H7 (cell line): ENCODE measurements at places on chromosomes 3 and 15. TPM values are rescaled to one million over a fixed set of nuclear protein-coding genes. Genes with fewer than 3 reads are reported as not detected.

DNA sequence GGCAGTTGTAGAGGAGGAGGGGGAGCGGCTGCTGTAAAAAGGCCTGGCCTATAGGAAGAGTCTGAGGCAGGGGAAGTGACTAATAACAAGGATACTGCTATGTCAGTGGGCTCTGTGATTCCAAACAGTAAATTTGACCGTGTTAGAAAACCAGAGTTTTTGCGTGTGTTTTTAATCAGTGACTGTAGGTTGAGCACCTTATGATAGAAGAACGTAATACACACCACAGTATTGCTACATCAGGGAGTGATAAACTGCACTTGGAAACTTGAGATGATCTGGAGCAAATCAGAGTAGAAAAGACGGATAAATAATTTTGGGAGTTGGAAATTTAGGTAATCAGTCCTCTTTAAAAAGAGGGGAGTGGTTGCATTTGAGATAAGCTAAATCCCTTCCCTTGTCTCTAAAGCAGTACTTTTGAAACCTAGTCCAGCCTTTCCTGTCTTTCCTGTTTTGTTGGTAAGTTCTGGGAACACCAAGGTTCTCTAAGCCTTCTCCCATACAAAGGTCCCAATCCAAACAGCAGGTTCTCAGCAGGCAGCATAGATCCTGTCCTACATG is 130.5 kb upstream of the NR2E3 start:
- DNase-seq, result no peak

GRCh38 chr3:38365469-38366062 is 19.0 kb downstream of the XYLB start:
- no peak for DNase-seq

- DNase-seq, result no peak
Measured at GRCh38 chr15:80503319-80503952, 99.3 kb downstream of the ARNT2 start.

DNA sequence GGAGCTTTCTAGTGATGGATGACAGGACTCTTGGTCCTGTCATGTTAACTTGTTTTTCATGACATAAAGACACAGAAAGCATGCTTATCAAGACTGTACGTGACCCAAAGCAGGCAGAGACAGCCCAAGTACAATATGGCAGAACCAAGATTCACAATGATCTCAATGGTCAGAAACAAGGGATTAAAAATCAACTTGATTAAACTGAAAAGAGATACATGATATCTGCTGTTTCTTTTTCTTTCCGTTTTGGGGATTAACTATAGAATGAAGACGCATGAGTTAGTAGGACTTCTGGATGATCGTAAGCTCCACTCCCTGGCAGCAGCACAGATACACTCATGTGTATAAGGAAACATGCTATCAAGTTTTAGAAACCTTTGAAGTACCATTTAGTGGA is 98.4 kb upstream of the MYZAP start:
- DNase-seq, result no peak

DNA sequence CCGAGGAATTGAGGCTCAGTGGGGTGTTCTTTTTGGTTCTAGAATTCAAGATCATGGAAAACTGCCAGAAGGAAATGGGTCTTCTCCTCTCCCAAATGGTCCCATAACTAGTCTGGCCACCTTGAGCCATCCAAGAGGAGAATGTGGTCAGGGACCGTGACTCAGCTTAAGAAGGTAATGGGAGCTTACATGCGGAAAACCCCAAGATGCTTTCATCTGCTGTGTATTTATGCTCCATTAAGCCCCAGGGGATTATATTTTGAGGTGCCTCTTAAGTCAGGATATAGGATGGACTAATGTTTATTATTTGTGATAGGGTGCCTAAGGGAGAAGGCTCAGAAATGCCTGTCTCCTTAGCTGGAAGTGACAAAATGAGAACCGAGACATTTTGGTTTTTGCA is 39.2 kb upstream of the DLG1 start:
- no peak for DNase-seq

DNA sequence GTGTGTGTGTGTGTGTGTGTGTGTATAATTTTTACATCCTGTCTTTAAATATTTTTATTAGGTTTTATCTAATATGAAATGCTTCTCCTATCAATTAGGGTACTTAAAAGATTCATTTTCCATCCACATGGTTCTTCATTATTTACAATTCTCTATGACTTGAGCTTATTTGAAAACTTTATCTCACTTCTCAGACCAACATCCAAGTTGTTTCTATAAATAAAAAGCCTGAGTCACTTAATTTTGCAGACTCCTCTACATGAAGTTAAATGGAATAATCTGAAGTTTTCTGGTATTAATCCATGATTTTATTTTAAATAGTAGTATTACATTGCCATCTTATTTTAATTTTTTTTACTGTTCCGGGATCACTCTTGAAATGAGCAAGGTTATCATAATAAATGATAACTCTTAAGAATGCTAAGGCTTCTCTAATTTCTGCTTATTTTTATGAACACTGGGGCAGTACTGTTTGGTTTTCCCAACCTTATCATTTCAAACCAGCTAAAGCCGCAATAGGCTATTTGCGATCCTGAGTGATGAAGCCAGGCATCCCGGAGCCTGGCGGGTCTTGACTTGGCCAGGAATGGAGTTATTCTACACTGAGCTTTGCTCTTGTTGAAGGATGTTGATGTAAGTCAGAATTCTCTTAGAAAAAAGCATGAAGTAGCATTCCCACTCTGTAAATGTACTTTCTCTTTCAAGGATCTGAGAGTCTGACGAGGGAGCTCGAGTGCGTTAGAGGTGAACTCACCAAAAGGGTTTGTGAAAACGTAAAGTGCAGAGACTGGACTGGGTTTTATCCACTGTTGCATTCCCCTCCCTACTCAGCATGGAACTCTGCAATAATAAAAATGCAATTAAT is 220.2 kb upstream of the LRTM1 start:
- no peak for DNase-seq

DNA sequence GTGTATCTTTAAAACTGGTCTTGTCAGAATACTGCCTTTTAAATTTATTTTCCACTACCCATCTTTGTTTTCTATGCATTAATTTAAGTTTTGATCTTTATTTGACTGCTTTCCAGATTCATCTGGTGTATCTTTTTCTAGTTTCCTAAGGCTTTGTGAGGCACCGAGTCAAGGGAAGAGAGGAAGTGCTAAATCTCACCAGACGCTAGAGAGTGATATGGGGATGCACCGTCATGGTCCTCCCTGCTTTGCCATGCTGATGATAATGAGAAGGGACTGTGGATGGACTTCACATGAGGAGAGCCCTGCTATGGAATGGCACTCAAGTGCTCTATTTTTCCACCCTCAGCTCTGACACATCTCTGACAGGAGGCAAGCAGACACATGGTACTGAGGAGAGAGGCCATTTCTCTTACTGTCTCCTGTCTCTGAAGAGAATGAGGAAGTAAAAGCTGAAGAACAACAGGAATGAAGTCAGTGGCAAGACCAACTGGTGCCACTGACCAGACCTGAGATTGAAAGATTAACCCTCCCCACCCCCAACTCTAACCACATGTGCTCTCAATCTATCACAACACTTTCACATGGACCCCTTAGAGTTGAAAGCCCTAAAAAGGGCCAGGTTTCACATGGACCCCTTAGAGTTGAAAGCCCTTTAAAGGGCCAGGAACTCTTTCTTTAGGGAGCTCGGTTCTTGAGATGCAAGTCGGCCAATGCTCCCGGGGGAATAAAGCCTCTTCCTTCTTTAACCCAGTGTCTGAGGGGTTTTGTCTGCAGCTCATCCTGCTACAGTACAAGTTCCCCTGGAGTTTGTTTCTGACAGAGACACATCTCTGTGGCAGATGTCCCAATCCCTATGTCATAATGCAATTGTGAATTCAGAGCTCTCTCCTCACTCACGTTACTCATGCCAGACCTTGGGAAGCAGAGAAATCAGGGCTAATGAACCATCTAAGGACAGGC is at the start of gene IQCF2:
Gene IQCF2 (plus strand): TSS at position 913 of the 963 bp plus-strand sequence. CDS start 52 bp downstream, outside the sequence.
- no peak for DNase-seq

DNA sequence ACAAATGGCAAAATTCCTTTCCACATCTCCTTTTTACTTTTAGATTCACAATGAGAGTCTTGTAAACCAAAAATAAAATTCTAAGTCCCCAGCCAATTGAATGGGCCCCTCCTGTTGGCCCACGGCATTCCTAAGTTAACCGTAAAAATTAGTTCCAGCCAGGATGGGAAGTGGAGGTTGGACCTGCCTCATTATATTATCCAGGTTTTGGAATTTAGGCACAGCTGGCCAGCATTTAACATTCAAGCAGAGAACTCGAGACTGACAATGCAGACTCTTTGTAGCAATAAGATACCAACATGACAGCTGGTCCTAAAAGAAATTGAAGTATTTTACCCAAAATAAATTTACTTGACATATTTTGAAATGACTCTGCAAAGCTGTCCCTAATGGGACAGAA is 321.0 kb upstream of the NAALADL2 start:
- DNase-seq, result no peak

DNA sequence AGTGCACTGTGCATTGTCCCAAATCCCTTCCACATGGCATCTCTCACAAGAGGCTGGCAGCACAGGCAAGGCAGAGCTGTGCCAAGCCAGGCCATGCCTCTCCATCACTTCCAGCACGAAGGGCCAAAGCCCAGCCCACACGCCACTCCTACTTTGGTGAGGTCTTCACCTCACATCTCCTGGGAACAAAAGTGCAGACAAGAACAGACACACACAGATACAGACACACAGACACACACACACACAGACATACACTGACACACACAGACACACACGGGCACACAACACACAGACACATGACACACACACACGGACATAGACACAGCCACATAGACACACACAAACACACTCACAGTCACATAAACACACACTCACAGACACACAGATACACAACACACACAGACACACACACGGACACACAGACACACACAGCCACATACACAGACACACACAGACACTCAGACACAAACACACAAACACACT is 233.3 kb downstream of the UACA start:
- DNase-seq, result no peak

- no peak for DNase-seq
Measured at GRCh38 chr3:187821616-187822317, 76.5 kb upstream of the BCL6 start.

- no peak for DNase-seq
Measured at GRCh38 chr3:115239717-115240116, 92.6 kb upstream of the ZBTB20 start.

GRCh38 chr3:195557322-195557721 is 14.2 kb upstream of the PPP1R2 start:
- DNase-seq, result no peak

DNA sequence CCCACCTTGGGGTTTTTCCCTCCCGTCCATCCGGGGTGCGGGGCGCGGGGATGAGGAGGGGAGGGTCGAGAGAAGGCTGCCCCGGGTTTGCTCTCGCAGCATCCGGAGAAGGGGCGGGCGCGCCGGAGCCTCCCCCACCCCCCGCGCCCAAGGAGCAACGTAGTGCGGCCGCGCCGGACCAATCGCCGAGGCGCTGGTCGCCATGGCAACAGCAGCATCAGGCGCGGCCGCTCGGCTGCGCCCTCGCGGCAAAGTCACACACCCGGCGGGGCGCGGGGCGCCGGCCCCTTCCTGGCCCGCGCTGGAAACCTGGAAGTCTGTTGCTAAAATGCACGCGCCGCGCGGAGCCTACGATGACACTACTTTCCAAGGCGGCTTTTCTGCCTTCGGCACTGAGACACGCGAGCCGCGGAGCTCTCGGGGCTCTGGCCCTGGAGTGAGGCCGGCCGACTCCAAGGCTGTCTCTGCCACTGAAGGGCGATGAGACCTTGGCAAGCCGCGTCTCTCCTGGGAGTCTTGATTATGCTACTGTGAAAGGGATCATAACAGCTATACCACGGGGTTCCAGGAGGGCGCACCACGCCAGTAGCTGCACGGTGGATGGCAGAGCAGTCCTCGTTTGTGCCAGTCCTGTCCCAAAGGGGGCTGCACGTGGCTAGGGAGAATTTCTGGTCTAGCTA is at the start of gene IQSEC1:
Gene IQSEC1 (minus strand): TSS at position 104 of the 680 bp plus-strand sequence. CDS start 415 bp downstream, outside the sequence.
- peak; percentile 99 for DNase-seq

DNA sequence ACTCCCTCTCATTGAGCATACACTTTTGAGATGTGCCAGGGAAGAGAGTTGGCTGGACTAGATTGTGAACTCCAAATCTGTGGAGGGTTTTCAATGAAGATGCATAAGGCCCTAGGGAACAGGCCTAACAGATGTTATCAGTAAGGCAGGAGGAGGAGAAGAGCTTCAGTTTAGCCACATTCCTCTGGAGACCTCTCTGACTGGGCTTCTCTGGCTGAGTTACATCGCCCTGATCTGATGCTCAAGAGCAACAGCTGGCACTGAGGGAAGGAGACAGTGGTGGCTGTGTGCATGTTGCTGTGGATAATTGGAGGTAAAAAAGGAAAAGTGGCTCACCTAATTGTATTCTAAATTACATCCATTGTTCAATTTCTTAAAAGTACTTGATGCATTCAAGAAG is 206.4 kb upstream of the CFAP20DC start:
- no peak for DNase-seq

The GCNT3 gene
- 0.15 TPM in 1 of 2 replicates, not detected in the other for total RNA-seq

The GOLGA8R gene
- 0.15 TPM in 1 of 2 replicates, not detected in the other for total RNA-seq

The GHSR gene
- total RNA-seq, result not detected in 2 replicates

The MOBP gene
- total RNA-seq, result 0.48 and 1.0 TPM in 2 replicates

The CLRN1 gene
- total RNA-seq, result 0.17 and 0.22 TPM in 2 replicates

The STRIT1 gene
- total RNA-seq, result not detected in 2 replicates

The DOCK3 gene
- 2.0 and 3.2 TPM in 2 replicates for total RNA-seq

The MCF2L2 gene
- 5.3 and 6.4 TPM in 2 replicates for total RNA-seq

The TRIM42 gene
- total RNA-seq, result not detected in 2 replicates

The RARB gene
- 0.78 and 2.0 TPM in 2 replicates for total RNA-seq
